Kasumi-1 (cell line): ENCODE measurements at places on chromosomes 2 and 18.

DNA sequence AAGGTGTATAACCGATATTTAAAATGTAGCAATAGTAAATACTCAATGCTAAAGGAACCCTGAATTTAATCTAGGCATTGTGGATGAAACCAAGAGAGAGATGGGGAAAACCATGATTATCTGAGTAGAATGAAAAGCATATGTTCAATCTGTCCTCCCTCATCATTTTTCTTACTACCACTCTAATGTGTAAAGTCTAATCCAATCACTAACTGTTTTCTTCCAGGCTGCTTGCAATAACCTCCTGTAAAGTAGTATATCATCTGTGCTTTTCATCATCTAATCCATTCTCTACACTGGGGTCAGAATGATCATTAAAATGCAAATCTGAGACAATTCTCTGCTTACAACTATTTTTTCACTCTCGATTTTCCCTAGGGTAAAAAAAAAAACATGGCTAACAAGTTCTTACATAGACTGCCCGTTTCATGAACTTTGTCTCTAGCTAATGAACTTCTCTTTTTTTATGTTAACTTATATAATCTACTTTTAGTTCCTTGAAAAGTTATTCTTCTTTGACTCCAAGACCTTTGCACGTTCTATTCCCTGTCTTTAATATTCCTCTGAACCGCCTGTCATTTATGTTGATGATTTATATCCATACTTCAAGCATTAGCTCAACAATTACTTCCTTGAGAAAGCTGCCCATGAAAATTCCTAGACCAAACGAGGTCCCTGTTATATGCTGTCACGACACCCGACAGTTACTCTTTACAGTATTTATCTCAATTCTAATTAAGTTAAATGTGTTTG is 94.7 kb upstream of the SLC8A1 start:
- DNase-seq: no peak

- no peak for DNase-seq
Observed at GRCh38 chr2:138104071-138104470, 139.8 kb downstream of the HNMT start.

DNA sequence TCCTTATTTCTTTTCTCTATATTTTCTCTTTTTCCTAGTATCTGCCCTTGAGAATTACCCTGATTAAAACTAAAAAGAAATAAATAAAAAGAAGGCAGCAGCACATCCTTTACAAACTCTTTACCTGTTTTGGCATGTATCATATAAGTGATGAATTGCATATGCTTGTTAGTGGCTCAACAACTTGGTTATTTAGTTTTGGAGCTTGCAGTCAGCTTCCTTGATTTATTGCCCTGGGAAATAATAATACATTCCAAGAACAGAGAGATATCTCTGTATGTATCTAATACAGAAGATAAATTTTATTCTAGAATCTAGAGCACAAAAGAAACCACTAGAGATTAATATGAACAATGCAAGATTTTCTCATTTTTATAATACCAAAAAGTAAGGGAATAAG is 139.8 kb upstream of the ZC3H15 start:
- no peak for DNase-seq

DNA sequence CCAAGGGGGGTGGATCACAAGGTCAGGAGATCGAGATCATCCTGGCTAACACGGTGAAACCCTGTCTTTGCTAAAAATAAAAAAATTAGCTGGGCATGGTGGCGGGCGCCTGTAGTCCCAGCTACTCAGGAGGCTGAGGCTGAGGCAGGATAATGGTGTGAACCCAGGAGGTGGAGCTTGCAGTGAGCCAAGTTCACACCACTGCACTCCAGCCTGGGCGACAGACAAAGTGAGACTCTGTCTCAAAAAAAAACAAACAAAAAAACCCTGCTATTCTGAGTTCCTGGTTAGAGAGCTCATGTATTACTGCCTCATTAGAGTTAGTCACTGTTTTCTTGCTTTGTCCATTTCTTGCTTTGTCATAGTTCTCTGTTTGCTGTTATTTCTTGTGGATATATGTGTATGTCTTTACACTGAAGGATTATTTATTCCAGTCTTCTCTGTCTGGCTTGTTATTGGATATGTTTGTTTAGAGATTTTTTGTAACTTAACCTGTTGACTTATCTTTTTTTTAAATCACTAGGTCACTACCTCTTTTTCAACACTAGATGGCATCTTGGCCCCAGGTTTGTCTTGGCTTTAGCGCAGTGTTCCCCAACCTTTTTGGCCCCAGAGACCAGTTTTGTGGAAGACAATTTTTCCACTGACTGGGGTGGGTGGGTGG is 17.0 kb downstream of the TTLL4 start:
- DNase-seq: peak; percentile 47

DNA sequence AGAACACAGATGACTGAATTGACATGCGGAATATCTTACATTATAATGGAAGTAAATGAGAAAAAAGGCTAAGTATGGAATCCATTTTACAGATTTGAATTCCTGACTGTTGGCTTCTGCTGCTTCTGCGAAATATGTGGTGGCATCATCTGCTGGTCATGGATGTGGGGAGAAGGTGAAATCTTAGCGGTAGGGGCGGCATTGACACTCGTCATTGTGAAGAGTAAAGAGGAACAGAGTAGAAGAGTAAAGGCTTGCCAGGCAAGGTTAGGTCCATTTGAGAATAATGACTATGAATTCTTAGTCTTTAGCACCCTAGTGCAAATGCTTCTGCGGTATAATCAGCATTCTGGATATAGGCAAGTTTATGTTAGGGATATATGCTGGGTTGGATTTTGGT is 32.4 kb downstream of the ACTR3 start:
- DNase-seq: no peak

DNA sequence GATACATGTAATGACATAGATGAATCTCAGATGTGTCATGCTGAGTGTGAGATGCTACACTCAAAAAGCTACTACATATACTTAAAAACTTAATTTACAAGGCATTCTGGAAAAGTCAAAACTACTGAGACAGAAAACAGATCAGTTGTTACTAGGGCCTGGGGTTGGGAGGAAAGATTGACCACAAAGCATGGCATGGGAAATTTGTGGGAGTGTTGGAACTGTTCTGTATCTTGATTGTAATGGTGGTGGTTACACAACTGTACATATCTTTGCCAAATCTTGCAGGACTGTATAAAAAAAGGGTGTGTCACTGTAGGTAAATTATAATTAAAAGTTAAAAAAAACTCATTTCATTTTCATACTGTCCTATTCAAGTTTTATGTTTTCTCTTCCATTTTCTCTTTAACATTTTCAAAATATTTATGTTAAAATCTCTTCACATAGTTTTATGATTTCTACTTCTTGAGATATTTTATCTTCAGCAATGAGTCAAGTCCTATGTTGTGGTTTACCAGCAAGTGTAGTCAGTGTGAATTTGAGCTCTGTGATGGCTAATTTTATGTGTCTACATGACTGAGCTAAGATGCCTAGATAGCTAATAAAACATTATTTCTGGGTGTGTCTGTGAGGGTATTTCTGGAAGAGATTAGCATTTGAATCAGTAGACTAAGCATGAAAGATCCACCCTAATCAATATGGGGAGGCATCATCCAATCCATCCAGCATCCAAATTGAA is 58.6 kb upstream of the VRK2 start:
- no peak for DNase-seq

- DNase-seq: no peak
Observed at GRCh38 chr2:44098050-44098449, 70.6 kb upstream of the PPM1B start.

- DNase-seq: no peak
Observed at GRCh38 chr2:16674154-16674553, 8.5 kb upstream of the CYRIA start.

DNA sequence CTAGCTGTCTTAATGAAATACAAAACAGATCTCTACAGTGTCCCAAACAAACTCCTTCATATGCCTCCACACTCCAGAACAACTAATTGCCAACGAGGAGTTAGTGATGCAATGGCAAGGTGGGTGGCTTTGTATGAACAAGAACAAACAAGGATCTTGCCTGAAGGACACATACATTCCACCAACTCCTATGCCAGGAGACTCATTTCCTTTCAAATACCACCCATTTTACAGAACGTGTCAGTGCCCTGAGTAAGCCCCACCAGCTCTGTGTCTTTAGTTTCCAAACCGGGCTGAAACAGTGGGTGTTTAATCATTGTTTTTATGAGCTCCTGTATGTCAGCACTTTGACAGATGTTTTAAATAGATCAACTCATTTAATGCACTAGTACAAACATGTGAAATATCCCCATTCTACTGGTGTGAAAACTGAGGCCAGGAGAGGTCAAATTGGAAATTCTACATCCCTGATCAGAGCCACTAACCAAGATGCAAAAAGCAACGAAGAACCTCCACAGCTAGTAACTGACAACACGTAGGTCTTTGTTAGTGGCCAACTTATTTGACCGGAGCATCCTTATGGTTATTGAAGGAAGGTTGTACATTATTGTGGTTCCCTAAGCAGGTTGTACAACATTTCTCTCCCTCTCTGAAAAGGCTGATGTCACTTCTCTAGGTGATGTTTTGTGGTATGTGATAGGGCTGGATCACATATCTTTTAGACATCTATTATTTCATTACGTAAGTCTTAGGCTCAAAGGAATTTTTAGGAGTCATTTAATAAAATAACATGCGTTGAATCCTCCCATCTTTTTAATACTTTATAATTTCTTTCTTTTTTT is 534.9 kb upstream of the TNP1 start:
- DNase-seq: no peak

DNA sequence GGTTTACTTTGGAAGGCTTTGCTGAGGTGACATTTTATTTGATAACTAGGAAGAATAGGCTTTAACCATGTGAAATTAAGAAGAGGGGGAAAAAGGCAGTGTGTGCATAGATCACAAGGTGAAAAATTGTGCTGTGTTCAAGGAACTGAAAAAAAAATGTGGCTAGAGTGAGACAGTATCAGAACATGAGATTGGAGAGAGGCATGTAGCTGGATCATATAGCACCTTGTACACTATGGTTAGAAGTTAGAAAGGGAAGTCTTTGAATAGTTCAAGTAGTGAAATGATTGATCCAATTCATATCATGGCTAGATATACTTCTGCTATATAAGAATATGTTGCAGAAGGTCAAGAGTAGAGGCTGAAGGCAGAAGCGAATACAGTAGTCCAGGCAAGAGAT is 12.3 kb upstream of the TNFRSF11A start:
- DNase-seq: no peak

GRCh38 chr2:166632616-166633015 is 138.6 kb upstream of the SCN7A start:
- DNase-seq: peak; percentile 31

- no peak for DNase-seq
Observed at GRCh38 chr2:218569661-218570500, 1.2 kb downstream of the CNOT9 start.

DNA sequence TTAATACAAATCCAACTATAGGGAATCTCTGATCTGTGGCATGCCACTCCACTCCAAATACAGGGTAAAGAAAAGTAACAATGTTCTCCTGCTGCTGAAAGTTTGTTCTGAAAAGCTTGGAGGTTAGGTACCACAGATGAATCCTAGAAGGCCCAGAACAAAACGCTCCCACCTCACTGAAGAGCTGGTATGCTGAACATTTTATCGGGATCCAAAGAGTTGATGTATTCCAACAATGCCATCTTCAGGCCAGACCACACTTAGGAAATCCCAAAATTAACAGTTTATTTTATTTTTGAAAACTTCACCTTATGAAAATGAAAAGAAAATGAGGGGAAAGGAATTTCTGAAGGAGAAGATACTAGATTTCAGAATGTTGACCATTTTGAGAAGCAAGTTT is 145.1 kb upstream of the CDH19 start:
- peak; percentile 9 for DNase-seq

- no peak for DNase-seq
Observed at GRCh38 chr2:26519396-26520147, 41.6 kb upstream of the OTOF start.

- no peak for DNase-seq
Observed at GRCh38 chr2:214987261-214987660, 151.2 kb downstream of the ABCA12 start.

- peak; percentile 17 for DNase-seq
Observed at GRCh38 chr2:17643031-17643615, 102.6 kb downstream of the VSNL1 start.

DNA sequence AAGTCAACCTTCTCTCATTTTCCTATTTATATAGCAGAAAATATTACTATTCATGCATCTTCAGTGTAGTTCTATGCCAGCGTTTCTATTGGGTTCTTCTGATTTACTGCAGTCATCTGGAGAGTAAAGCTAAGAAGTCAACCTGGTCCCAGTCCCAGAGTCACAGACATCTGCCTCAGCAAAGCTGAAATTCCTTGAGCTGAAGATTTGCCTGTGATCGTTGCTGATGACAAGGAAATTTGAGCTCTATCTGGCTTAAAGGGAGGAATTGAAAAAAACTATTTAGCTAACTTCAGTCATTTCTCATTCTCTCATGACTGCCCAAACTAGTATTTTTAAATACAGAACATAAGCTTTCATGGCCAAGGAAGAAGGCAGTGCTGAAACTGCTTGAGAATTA is 45.7 kb downstream of the RND3 start:
- no peak for DNase-seq

- DNase-seq: peak; percentile 16
Observed at GRCh38 chr18:68721681-68722583, 7.0 kb upstream of the TMX3 start.

DNA sequence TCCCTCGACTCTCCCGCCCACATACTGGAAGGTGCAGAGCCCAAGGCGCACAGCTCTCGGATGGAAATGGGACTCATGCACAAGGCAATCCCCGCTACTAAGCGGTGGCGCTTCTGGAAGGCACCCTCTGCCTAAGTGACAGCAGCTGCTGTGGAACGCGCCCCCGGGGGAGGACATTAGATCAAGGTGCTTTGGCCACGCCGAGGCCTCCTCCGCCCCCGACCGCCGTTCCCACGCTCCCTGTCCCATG is 202 bp downstream of the MCEE start:
- peak; percentile 57 for DNase-seq

- no peak for DNase-seq
Observed at GRCh38 chr18:445055-445454, 55.4 kb downstream of the COLEC12 start.

- DNase-seq: no peak
Observed at GRCh38 chr2:99395589-99396130, 58.5 kb downstream of the EIF5B start.

DNA sequence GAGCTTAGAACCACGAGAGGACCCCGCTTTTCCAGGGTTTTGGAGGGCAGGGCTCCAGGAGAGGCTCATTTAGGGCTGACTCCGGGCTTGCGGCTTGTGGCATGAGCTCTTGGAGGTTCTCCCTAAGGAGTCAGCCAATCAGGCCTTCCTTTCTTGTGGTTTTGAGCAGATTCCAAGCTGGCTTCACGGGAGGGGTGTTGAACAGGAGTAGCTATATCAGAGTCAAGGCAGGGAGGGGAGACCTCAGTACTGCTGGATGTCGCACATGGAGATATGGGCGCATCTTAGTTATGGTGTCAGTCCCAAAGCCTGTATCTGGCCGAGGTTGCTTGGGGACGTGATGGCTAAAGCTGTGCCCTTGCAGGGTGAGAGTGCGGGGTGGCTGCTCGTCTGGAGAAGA is 98.6 kb downstream of the AGAP1 start:
- DNase-seq: no peak
